ENCODE measurements at places on chromosomes 6 and 20. TPM values are rescaled to one million over a fixed set of nuclear protein-coding genes. Genes with fewer than 3 reads are reported as not detected.

GRCh38 chr6:3635482-3635881 is 116.0 kb downstream of the PXDC1 start:
- no peak for DNase-seq

DNA sequence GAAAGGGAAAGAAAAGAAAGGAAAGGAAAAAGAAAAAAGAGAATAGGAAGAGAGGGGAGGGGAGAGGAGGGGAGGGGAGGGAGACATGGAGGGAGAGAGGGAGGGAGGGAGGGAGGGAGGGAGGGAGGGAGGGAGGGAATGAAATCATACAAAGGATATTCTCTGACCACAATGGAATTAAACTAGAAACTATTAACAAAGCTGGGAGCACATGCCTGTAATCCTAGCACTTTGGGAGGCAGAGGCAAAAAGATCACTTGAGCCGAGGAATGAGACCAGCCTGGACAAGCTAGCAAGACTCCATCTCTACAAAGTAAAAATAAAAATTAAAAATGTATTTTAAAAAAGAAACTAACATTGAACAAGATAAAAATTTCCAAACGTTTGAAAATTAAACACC is 62.8 kb downstream of the ILRUN start:
- DNase-seq: no peak

- DNase-seq: no peak
These were observed 95.2 kb upstream of the HDGFL1 start for GRCh38 chr6:22473991-22474682.

- DNase-seq: no peak
These were observed 19.1 kb upstream of the NOP56 start for GRCh38 chr20:2633381-2633780.

SLC2A10 gene
- total RNA-seq: 15.1 TPM

DEF6 gene
- total RNA-seq: 4.0 TPM

OGFRL1 gene
- 6.7 TPM for total RNA-seq

Measured in ovary (tissue), 10 donors.